NCI-H187 (cell line): ENCODE measurements at places on chromosomes 12 and 14.

DNA sequence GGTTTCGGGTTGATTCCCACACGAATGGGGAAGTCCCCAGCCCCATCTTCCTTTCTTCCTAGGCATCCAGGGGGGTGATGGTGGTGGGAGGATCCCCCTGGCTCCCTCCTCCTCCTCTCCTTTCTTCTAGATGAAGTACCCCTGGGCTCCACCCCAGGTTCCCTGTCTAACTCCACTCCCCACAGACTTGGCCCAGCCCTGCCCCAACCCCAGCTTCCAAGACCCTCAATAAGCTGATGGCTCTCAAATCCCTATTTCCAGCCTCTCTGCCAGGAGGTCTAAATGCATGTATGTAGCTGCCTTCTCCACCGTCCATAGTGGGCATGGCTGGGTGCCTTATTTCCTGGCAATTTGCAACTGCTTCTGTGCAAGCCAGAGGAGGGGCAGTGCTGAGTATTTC is 383.7 kb downstream of the BCL11B start:
- DNase-seq, result no peak

- DNase-seq, result no peak
Observed at GRCh38 chr14:86450085-86450484, 920.1 kb downstream of the FLRT2 start.

DNA sequence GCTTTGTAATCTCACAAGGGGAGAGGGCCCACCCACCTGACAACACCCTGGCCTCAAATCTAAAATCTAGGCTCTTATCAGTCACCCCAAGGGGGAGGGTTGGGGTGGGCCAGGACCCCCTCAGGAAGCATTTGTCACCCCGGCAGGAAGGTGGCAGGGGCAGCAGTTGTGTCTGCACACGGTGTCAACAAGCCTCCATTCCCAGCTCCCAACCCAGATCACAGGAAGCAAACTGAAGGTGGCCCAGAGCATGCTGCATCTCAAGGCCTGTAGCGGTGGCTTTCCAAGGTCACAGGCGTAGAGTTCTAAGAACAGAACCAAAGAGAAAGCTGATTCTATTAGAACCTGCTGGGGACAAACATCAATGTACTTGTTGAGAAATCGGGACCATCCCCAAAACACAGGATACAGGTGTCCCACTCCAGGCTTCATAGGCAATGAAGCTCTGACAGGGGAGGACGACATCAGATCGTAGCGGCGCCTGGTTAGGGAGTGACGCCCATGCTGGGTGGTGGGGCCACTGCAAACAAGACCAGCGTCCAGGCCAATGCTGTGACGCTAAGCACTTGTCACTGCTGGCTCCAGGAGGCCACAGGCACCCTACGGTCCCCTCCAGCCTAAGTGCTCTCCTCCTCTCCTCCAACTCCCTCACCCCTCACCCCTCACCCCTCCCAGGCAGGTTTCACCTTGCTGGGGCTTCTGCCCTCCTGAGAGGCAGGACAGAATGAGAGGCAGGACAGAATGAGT is 52.9 kb downstream of the CCDC88C start:
- DNase-seq, result no peak

DNA sequence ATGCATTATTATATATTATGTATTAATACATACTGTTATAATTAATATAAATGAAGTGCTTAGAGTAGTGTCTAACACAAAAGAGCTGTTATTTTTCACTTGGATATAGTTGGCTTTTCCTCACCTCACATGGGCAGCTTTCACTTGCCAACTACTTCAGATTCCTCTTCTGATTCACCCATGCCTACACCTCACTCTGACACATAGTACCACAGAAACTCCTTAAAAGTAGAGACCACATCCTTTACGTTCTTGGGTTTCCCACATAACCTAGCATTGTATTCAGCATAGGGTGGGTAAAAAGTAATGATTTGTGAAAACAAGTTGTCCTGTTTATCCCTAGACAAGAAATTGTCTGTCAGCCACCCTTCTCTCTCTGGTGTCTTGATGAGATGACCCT is 61.0 kb downstream of the DIO2 start:
- no peak for DNase-seq

- peak; percentile 78 for DNase-seq
Observed at GRCh38 chr12:107320033-107320928, 226.9 kb upstream of the CRY1 start.

DNA sequence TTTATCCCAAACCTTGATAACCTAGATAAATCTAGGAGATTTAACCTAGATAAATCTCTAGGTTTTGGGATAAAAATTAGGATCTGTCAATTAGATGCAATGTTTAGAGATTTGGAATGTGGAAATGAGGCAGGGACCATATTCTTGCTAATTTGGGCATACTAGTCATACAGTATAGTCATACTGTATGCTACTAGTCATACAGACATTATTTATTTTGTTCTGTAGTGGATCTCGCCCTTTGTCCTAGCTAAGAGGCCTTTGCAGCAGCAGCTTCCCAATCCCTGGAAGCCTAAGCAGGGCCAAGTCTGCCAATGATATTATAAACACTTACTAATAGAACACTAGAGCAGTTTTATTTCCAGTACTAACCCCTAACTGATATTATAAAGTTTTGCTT is 136.4 kb downstream of the CEP128 start:
- DNase-seq, result no peak

GRCh38 chr12:54412786-54413185 is 6.3 kb downstream of the ITGA5 start:
- no peak for DNase-seq

DNA sequence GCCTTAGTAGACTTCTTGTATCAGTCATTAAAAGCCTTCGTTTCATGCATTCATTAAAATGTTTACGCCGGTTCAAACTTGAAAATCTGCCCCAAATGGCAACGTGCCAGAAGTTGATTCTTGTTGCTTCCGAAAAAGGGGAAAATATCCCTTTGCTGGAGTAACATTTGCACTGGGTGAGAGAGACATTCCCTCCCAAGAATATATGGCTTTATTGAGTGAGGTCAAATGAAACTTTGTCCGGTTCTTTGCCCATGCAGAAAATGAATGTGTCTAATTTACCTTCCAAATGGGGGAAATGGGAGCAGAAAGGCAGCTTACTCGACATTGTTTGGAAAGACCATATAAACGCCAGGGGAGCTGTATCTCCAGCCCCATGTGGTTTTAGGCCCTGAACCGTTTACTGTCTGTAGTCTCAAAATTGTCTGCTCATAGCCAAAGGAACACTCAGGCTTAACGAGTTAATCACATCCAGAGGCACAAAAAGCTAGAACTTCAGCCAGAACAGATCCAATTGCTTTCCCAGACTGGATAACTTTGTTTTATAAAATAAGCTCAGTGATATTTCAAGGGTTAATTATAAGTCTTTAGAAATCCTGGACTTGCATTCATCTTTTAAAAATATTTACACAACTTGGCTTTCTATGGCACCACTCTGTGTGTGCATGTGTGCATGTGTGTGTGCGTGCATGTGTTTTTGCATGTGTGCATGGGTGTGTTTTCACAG is 2.9 kb upstream of the EMP1 start:
- no peak for DNase-seq
